AG20443 (cell line): ENCODE measurements at places on chromosomes 5 and 9.

- no peak for DNase-seq
Measured at GRCh38 chr9:98883276-98883675, 60.4 kb upstream of the COL15A1 start.

DNA sequence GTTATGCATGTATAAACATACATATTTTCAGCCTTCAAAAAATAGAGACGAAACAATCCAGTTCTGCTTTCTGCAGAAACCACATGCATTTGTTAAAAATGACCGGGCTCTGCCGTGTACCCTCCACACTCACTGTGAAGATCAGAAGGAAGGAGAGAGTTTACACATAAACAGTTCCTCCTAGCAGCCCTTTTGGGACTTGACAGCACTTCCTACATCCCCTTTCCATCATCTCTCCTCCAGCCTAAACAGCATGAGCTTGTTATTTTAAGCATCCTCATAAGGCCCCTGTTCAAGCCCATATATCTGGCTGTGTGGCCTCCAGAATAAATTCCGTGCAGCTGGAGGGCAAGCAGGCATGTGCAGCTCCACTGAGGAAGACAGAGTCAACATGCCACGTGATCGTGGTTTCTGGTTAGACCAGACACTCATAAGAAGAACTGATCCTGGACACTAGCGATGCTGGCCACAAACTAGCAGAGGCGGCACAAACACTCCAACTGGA is 42.2 kb downstream of the NIPAL4 start:
- DNase-seq, result no peak

DNA sequence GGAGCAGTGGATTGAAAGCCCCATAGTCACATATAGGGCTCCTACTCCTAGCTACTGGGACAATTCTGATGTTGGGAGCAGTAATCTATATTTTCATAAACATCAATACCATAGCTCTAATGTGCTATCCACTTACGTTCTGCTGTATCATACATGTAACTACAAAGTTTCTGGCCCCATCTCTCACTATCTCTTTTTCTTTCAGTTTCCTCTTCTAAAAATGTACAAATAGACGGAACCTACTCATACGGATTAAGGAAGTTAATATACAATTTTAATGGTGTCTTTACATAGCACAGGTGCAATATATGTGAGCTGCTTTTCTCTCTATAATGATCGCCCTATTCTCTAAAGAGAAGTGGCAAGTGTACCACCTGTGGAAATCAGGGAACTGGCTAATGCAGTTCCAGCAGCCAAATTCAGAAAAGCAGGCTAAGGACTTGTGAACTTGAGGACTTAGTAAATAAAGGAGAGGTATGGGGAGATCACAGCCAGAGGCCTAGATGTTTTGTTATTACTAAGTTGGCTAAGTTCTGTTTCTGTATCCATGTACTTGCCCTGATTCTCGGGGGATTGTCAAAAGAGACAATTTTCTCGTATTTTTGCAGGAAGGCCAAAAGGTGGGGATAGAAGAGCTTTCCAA is 1021.9 kb downstream of the CDH12 start:
- no peak for DNase-seq

GRCh38 chr5:177354711-177355110 is 3.0 kb upstream of the RGS14 start:
- no peak for DNase-seq

- no peak for DNase-seq
Measured at GRCh38 chr5:88675168-88675707, 207.7 kb downstream of the MEF2C start.
